ENCODE measurements at places on chromosomes 7 and 10.

- DNase-seq: no peak
These were observed 432.9 kb downstream of the GATA3 start for GRCh38 chr10:8487346-8487745.

DNA sequence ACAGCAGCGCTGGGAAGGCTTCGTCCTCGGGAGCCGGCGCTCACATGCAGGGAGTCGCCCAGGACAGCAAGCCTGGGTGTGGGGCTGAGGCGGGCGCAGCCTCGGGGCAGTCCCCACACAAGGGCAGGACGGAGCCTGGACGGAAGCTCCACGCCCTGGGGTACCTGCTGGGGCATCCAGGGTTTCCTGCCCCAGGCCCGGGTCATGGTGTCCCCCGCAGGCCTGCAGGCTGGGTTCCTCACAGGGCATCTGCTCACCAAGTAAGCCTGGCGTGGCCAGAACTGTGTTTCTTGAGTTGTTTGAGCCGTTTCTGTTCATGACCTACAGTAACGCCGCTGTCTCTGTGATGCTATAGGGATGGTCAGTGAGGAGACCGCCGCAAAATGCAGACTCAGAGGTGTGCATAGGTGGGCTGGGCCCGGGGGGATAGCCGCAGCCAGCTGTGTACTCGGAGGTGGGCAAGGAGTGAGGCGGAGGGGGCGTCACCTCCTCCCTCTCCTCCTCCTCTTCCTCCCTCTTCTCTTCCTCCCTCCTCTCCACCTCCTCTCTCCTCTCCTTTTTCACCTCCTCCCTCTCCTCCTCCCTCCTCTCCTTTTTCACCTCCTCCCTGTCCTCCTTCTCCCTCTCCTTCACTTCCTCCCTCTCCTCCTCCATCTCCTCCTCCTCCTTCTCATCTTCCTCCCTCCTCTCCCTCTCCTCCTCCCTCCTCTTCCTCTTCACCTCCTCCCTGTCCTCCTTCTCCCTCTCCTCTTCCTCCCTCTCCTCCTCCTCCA is 438.9 kb downstream of the DNAJB6 start:
- no peak for DNase-seq

GRCh38 chr10:11724938-11725776 is 17.0 kb upstream of the ECHDC3 start:
- peak; percentile 18 for DNase-seq

DNA sequence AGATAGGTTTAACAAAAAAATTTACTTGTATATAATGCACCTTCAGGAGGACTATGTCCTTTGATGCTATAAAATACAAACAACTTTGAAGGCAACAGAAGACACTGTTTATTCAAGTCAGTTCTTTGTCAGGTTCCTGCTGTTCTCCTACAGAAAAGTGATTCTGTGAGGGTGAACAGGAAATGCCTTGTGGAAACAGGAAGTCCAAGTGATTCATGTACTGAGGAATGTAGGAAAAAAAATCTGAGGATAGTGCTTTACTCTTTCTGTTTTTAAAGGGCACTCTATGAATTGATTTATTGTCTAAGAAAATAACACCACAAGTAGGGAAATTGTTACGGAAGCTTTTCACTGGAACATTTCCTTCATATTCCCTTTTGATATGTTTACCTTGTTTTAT is 171.9 kb downstream of the HDAC9 start:
- DNase-seq: no peak

- no peak for DNase-seq
These were observed 477.3 kb downstream of the SDK1 start for GRCh38 chr7:3778345-3778744.

GRCh38 chr7:128146052-128146451 is 95.0 kb upstream of the LEP start:
- no peak for DNase-seq

- no peak for DNase-seq
These were observed 211.4 kb downstream of the SEC23IP start for GRCh38 chr10:120103738-120104560.

- no peak for DNase-seq
These were observed 3.5 kb upstream of the SEMA4G start for GRCh38 chr10:100965820-100966219.

GRCh38 chr7:36855330-36855729 is 131.0 kb upstream of the AOAH start:
- DNase-seq: no peak
